GOT3 (cell line): ENCODE measurements at places on chromosomes 3 and 15.

GRCh38 chr3:14266361-14266760 is 87.7 kb downstream of the LSM3 start:
- no peak for DNase-seq

DNA sequence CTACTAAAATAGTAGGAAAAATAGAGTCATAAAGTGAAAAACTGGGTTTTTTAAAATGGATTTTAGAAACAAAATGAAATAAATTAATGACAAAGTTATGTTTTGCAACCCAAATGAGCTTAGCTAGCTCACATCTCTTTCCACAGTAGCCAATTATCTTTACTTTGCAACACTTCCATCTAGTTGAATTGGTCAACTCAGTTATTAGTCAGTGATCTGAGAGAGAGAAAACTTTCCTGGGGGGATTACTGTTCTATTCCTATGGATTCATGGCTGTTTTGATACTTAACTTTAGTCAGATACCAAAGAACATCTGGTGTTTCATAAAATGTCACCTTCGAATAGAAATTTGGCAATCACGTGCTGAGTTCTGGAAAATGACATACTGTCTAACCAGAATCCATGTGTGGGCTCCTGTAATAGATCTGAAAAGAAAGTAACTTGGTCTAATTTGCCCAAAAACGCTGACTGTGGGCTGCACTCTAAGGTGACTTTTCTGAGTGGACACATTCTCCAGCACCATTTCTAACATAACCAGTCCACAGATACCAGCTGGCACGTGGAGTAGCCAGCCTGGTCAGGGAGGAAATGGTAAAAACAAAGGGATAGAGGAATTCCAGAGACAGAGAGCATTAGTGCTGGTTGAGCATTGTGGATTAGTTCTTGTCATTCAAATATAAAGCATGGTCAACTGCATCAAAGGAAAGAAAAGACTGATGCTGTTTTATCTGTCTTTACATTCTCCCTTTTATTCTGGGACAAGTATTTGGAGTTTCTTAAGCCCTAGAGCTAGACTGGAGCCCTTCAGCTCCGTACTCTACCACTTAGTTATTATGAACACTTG is 45.2 kb upstream of the CCDC80 start:
- no peak for DNase-seq

DNA sequence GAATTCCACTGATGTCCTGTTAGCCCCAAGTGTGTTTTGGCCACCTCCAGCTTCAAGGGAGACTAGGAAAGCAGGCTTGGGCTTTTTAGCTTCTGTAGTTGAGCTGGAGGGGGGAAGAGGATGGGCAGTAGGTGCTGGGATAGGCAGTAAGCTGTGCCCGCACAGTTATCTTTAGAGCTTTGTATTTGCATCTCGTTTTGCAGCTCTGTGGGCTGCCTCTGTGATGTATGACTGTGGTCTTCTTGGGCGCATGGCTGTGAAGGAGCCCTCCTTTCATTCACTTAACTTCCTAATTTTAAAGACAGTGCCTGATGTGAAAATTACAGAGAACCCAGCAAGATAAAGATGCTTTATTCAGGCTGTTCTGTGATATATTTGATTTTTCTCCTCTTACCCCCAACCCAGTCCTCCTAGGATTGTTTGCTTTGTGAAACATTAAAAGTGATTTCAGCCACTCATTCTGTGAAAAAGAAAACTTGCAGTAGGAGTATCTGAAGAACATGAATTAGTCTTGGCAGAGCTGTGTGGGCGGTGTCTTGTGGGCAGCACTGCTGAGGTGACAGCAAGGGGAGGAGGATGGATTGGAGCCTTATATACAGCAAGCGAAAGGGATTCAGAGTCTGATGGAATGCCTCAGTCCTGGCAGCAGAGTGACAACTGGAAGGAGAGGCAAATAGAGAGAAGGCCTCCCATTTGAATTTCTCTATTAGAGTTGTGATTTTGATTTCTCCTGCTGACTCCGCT is 74.3 kb downstream of the LARS2 start:
- no peak for DNase-seq

GRCh38 chr3:111618945-111619344 is 23.8 kb upstream of the ZBED2 start:
- DNase-seq: no peak
